Activated naive CD4-positive, alpha-beta T cell treated with anti-CD3 and anti-CD28 coated beads, Interleukin-2, amount 50 U/mL, for 16 hours (primary cell): ENCODE measurements at places on chromosomes 13 and 19.

GRCh38 chr19:511101-511851 is 4.0 kb downstream of the TPGS1 start:
- DNase-seq = peak; percentile 68

GRCh38 chr13:102317593-102317992 is 84.3 kb downstream of the FGF14 start:
- DNase-seq = no peak

DNA sequence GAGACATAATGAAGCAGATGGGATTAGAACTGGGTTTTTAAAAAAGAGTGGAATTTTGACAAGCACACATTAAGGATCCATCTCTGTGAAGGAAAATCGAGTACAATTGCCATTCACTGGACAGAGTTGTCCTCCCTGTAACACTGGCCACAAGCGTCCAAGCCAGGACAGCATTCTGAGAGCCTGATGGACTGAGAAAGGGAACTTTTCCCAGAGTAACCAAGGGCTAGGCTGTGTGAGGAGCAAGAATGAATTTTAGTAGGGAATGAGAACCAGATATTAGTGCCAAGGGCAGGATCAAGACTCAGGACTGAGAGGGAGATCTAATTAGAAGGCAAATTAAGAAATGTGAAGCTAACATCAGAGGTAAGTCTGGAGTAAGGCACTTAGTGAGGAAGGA is 73.1 kb downstream of the DCLK1 start:
- DNase-seq = no peak

DNA sequence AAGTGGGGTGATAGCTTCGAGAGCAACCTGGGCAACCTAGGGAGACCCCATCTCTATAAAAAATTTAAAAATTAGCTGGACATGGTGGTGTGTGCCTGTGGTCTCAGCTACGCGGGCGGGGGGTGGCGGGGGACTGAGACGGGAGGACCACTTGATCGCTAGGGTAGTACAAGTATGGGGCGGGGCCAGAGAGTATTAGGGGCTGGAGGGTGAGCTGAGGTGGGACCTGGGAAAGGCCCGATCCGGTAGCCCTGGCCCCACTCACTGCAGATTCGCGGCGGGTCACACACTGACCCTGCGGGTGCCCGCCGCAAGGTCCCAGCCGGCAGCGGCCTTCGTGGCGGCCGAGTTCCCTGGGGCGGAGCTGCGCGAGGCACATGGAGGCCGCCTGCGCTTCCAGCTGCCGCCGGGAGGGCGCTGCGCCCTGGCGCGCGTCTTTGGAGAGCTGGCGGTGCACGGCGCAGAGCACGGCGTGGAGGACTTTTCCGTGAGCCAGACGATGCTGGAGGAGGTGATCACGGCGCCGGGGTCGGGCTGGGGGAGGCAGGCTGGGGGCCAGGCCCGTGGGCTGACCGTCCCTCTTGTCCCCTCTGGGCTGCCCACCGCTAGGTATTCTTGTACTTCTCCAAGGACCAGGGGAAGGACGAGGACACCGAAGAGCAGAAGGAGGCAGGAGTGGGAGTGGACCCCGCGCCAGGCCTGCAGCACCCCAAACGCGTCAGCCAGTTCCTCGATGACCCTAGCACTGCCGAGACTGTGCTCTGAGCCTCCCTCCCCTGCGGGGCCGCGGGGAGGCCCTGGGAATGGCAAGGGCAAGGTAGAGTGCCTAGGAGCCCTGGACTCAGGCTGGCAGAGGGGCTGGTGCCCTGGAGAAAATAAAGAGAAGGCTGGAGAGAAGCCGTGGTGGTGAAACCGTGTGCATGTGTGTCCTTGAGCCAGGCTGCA is 2.0 kb upstream of the ARHGAP45 start:
- DNase-seq = peak; percentile 81

GRCh38 chr19:37990362-37990761 is 83.4 kb downstream of the SIPA1L3 start:
- DNase-seq = no peak

GRCh38 chr13:33175991-33176390 is 109.6 kb downstream of the STARD13 start:
- DNase-seq = no peak

- peak; percentile 70 for DNase-seq
These were observed 5.7 kb downstream of the HOOK2 start for GRCh38 chr19:12769689-12770088.

GRCh38 chr13:109611912-109612691 is 174.3 kb downstream of the IRS2 start:
- no peak for DNase-seq

GRCh38 chr19:10747271-10747670 is 29.4 kb downstream of the DNM2 start:
- DNase-seq = no peak

GRCh38 chr19:48524732-48525131 is 13.1 kb upstream of the LMTK3 start:
- no peak for DNase-seq

GRCh38 chr19:49161987-49162386 is 4.4 kb downstream of the TRPM4 start:
- DNase-seq = no peak

DNA sequence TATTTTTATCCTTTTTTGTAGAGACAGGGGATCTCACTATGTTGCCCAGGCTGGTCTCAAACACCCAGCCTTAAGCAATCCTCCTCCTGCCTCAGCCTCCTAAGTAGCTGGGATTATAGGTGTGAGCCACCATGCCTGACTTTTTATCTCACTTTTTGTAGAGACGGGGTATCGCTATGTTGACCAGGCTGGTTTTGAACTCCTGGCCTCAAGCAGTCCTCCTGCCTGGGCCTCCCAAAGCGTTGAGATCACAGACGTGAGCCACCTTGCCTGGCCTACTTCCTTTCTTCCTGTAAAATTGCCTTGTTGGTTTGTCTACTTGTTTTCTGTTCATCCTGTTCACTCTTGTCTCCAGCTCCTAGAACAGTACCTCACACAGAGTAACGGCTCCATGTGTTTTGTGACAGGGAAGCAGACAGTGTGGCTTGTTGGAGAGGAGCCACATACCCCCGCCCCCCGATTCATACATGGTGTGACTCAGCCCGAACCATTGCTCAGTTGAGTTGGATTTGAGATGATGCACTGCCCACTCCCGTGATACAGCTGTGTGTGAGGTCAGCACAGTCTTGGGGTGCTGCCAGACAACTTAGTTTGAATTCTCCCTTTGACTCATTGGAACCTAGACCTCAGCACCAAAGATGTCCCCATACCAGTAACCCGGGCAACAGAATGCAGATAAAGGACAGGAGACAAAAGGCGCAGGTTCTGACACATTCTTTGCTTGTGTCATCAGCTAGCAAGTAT is 34.2 kb downstream of the GPR42 start:
- DNase-seq = no peak

DNA sequence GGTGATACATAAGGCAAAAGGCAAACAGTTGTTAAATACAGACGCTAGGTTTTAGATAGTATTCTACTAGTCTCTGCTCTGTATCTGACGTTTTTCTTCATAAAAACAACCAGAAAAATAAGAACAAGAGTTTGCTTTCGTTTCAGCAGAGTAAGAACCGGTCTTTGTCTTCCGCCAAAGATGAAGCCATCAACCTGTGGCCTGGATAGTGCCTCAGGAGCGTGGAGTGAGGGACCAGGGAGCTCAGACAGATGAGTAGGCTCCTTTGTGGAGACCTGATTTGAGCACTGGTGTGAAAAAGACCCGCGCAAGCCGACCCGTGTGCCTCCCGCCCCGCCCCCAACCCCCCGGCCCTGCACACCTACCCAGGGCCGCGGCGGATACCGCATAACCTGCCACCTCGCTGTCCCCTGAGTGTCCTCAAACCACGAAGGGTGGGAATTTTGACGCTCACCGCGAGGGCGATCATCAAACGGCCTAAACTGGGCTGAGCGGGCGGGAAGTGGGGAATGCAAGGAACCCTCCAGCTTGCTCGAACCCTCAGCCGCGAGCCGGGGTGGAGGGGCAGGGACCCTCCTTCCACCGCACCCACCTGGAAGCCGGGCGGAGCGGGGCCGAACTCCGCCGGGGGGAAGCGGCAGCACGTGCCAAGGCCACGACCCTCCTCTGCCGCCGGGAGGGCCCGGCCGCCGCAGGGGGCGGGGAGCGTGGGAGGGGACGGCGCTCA is 866 bp upstream of the LMO7 start:
- no peak for DNase-seq

DNA sequence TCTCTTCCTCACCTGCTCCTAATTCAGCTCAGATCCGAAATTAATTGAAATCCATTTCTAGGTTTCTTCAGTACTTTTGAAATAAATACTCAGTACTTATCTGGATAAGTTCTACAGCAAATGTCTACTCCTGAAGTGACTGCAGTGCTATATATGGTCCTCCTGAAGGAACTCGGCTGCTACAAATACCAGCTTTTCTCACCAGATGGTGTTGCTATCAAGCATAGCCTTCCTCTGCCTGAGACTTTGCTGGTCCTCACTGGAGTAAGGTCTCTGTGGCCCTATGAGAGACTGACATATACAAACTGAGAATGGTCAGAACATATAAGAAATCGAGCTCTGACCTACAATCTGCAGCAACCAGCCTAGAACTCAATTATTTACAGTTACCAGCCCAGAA is 161.6 kb downstream of the NDFIP2 start:
- no peak for DNase-seq

DNA sequence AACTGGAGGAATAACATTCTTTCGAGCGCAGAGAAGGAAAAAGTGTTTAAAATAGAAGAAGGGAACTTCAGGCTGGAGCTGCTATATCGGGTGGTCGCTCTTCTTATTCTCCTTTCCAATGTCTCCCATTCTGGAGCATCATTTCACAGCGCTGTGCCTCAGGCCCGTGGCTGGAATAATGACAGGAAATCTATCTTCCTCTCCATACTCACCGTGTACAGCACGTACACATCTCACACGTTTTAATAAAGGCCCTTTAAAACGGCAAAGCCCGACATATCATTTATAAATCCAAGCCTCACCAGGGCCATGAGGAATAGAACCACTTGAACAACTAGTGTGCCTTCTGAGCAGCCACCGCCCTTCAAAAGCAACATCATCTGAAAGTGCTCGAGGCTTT is 264.4 kb downstream of the TEX29 start:
- DNase-seq = no peak

GRCh38 chr19:41804336-41804735 is 7.9 kb downstream of the CEACAM3 start:
- DNase-seq = no peak

DNA sequence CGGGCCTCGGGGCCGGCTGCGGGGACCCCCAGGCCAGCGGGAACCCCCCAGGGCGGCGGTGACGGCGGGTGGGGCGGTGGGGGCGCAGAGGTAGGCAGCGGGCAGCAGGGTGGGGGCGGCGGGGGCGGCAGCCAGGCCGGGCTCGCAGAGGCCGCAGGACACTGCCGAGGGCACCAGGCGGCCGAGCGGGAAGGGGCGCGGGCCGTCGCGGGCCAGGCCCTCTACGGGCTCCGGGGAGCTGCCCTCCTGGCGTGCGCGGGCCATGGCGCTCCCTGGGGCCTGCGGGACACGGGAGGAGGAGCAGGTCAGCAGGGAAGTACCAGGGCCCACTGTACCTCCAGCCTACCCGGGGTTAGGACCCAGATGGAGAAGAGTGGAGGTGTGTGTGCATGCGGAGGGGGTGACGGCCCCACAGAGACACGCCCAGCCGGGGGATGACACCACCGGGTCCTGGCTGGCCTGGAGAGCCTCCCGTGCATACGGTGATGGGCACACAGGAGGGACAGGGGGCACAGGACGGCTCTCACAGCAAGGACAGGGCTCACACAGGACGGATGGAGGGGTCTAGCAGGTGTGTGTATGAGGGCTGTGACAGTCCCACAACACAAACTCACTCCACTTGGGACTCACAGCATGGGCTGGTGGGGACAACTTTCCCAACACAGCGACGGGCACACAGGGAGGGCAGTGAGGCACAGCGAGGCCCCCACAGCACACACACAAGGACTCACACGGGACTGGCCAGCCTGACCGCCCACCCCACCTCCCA is 2.6 kb downstream of the BBC3 start:
- peak; percentile 55 for DNase-seq

DNA sequence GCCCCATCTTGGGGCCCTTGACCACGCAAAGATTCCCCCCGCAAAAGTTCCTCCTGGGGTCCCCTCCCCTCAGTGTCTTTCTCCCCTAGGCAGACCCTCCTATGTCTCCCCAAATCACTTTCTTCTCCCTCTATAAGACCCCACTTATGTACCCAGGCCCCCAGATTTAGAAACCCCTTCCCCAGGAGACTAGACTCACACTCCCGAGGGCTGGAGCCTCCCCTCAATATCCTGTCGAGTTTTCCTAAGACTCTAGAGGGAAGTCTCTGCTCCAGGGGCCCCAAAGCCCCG is 1.4 kb downstream of the SLC1A5 start:
- DNase-seq = no peak

- peak; percentile 31 for DNase-seq
These were observed 567.7 kb downstream of the GPC6 start for GRCh38 chr13:93794197-93794885.

GRCh38 chr13:60078226-60078625 is 85.5 kb downstream of the DIAPH3 start:
- DNase-seq = no peak

- no peak for DNase-seq
These were observed 12.5 kb downstream of the PEPD start for GRCh38 chr19:33508941-33509614.

- no peak for DNase-seq
These were observed 165.8 kb downstream of the KCTD12 start for GRCh38 chr13:76720416-76720815.
